ENCODE measurements at places on chromosomes 5 and 9.

- no peak for DNase-seq
These were observed 5.0 kb downstream of the SQSTM1 start for GRCh38 chr5:179825655-179826182.

- no peak for DNase-seq
These were observed 32.9 kb upstream of the FCN1 start for GRCh38 chr9:134950386-134951210.

GRCh38 chr5:39558541-39558940 is 133.8 kb upstream of the DAB2 start:
- DNase-seq, result no peak

GRCh38 chr9:117403848-117404247 is 11.0 kb downstream of the ASTN2 start:
- DNase-seq, result no peak

GRCh38 chr9:89538871-89539270 is 41.0 kb upstream of the SEMA4D start:
- DNase-seq, result peak; percentile 60

DNA sequence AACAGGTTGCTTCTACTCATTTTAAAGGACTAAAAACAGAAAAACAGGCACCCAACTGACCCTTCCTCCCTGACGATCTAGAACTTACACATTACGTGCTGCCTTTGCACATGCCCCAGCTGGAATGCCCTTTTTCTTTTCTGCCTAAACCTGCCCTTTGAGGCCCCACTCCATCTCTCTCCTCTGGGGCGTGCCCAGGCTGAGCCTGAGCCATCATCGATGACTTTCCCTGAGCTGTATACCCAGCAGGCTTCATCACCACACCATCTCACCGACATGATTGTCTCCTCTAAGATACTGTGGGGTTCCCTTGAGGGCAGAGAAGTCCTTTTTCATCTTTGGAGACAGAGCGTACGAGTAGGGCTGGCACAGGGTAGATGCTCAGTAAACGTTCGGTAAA is 24.1 kb upstream of the GABBR2 start:
- DNase-seq, result no peak

- DNase-seq, result no peak
These were observed 191.3 kb upstream of the NREP start for GRCh38 chr5:111948092-111948841.

- no peak for DNase-seq
These were observed 546.9 kb upstream of the C9orf72 start for GRCh38 chr9:28120184-28120583.

DNA sequence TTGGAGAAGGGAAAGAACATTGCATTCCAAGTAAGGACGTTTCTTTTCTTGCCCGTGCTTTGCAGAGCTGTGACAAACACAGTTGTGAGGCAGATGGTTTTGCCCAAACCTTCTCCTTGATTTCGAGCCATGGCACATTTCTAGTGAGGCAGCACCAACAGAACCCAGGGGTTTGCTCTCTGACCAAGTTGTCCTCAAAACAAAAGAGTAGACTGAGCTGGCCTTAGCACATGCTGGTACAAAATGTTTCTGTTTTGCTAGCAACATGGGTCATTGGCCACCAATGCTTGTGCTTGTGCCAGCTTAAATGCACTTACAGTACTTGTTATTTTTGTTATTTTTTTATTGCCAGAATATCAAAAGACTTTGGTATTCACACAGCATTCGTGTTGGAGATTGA is 328.8 kb downstream of the GADD45G start:
- DNase-seq, result no peak

DNA sequence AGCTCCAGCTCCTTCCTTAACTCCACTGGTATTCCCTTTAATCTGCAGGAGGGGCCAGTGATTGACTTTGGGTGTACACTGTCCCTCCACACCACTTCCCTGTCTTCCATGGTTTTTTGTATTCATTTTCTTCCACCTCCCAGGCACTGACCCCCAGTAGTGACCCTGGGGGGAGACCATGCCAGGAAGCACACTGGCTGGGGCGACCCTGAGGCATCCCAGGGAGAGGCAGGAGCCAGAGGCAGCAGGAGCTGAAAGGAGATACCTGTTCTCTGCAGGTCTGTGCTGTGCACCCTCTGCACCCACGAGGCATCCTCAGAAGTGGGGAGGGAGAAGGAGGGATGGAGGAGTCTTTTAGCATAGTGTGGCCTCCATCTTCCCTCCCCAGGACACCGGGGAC is 27.6 kb downstream of the IRX4 start:
- DNase-seq, result no peak

Data from CD4-positive, alpha-beta T cell treated with Interleukin-6 for 4 hours (primary cell).